Upper lobe of right lung (tissue), 1 donor: ENCODE measurements at places on chromosomes 12 and 14. TPM values are rescaled to one million over a fixed set of nuclear protein-coding genes. Genes with fewer than 3 reads are reported as not detected.

DBX2 gene
- total RNA-seq = not detected

- DNase-seq = no peak
These were observed 59.8 kb upstream of the C12orf71 start for GRCh38 chr12:27142101-27142721.

CLEC14A gene
- 87.6 TPM for total RNA-seq

- DNase-seq = no peak
These were observed 5.9 kb upstream of the RERG start for GRCh38 chr12:15227004-15227679.

DNA sequence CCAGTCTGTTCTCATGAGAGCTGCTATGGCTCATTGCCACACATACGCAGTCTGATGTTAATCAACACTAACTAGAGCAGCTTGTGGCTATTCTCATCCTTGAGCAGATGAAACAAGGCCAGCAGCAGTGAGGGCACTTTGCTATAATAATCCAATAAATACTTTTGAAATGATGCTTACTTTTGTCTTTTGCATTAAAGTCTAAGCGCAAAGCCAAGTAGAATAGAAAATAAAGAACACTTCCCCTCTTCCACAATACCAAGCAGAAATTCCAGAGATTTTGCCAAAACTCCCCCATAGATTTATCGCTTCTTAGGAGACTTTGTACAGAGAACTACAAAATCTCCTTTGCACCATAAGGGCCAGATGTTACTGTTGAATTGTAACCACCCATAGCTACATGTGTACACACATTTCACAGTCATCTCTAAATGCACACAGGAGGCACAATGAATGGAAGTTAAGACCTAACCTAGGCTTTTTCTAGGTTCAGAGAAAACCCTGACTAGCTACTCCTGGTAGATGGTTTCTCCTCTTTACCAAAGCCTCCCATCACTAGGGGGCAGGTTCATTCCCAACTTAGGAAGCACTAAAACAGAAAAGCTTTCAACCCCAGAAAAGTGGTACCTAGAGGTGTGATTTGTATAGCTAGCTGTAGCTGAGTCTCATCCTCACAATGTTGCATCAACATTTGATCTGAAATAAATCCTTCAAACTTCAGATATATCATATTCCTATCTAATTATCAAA, 119.3 kb downstream of the HMGA2 start:
- DNase-seq = no peak

IGF1 gene
- 6.0 TPM for total RNA-seq

GRCh38 chr12:48075832-48076231, 30.0 kb downstream of the SENP1 start:
- DNase-seq = no peak

DNA sequence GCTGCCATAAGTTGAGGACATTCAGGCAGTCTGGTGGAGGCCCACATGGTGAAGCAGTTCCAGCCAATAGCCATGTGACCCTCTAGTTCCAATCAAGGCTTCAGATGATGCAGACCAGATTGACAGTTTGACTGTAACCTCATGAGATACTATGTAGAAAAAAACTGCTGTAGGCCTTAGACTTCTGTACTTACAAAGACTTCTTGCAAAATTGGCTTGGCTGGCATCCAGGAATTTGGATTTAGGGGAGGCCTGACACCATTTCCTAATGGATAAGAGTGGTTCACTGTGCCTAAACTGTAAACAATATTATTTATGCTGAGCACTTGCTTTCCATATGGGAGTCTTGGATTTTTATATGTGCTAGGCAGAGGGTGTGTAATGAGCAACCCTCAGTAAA, 76.4 kb downstream of the RGS6 start:
- DNase-seq = no peak

GRCh38 chr12:116697716-116698115, 40.2 kb downstream of the SPRING1 start:
- DNase-seq = no peak

ADSS1 gene
- 5.5 TPM for total RNA-seq

DNA sequence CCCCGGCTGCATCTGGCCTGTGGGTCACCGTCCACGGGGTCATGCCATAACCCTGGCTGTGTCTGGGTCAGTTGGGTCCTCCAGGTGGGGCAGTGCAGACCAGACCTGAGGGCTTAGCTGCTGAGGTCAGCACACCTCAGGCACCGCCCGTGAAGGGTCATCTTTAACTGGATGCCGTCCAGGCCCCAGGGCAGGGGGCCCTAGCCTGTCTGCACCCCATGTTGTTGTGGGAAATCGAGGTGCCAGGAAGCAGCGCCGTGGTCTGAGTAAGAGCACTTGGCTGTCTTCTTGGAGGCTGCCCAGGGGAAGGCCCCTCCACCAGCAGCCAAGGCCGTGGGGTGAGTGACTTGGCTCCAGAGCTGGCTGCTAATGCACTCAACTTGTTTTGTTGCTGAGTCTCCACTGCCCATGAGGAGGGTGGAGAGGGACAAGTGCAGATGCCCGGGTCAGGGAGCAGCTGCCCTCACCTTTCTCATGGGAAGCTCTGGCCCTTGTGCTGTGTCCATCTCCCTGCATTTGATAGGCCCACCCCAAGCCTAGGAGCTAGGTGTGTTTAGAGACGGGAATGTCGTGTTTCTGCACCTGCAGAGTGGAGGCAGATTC, 317.2 kb downstream of the TMEM121 start:
- peak; percentile 59 for DNase-seq

DNA sequence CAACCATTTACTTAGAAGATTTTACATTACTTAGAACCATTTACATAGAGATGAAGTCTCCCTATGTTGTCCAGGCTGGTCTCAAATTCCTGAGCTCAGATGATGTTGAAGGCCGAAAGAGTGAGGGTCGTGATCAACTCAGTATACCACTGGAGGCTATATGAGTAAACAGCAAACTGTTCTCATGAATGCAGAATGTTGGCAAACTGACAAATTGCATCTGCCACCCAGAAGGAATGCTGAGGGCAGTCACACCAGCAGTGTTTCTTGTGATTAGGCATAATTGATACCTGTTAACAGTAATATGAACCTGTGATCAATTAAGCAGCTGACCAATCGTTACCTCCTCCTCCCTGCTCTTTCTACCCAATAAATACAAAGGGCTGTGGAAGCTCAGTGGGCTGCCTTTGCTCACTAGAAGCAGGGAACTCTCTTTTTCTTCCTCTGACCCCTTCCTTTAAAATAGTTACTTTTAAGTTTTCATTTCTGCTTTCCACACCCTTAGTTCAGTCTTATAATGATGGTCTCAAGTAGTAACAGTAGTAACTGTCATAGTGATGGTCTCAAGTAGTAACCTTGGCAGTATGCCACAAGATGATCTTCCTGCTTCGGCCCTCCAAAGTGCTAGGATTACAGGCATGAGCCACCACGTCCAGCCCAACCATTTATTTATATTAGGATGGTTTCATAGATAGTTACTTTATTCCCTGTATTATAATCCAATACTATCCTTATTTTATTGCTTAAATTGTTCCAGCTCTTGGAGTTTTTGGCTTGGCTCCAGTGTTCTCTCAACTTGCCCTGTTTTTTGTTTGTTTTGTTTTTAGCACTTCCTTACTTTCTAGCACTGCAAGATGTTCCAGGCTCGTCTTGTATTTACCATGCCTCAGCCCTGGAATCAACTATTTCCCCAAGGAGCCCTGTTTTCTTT, 25.8 kb downstream of the LIMA1 start:
- no peak for DNase-seq

GRCh38 chr12:116614194-116614915, 55.2 kb downstream of the MAP1LC3B2 start:
- DNase-seq = no peak

GPR162 gene
- 17.1 TPM for total RNA-seq

GRCh38 chr12:43063650-43064049, 474.1 kb upstream of the PRICKLE1 start:
- no peak for DNase-seq

DNA sequence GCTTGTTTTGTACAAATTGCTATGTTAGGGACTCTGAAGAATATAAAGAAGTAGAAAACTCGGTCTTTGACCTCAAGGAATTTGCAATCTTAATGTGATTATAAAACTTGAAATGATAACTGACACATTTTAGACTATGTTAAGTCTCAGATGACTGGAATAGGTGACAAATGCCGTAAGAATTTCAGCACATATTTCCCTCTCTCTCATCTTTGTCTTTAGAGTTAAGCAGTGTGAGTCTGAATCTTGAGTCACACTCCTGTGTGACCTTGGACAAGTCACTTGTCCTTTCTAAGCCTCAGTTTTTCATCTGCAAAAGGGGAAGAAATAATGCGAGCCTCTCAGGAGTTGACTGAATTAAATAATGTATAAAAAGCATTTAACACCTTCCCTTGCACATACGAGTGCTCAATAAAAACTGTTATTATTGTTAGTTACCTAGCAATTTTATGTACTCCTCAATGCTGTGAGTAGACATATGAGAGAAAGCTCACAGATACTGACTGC, 103.7 kb downstream of the DYRK2 start:
- no peak for DNase-seq

CAPZA3 gene
- not detected for total RNA-seq

PFDN5 gene
- total RNA-seq = 424 TPM

DNA sequence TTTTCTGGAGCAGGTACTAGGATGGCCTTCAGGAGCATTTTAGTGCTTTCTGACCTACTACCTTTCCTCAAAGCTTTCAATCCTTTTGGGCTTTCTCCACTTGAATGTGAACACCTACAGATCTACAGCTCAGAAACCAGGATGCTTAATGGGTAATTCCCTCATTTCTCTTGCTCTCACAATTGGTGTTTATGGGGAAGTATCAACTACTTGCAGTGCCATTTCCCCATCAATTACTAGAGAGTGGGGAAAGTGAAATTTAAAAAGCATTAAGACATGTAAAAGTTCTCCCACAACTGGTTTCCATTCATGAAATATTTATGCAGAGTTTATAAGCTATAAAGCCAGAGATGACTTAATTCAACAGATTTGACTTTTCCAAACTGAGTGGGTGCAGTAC, 2.1 kb upstream of the YY1 start:
- no peak for DNase-seq

KRT73 gene
- 0.52 TPM for total RNA-seq

FZD10 gene
- 0.84 TPM for total RNA-seq

LRTM2 gene
- total RNA-seq = not detected

PLBD1 gene
- 49.3 TPM for total RNA-seq
